ENCODE measurements at places on chromosomes 5 and 9.

- DNase-seq = no peak
These were observed 195.0 kb downstream of the IRX2 start for GRCh38 chr5:2556375-2556966.

DNA sequence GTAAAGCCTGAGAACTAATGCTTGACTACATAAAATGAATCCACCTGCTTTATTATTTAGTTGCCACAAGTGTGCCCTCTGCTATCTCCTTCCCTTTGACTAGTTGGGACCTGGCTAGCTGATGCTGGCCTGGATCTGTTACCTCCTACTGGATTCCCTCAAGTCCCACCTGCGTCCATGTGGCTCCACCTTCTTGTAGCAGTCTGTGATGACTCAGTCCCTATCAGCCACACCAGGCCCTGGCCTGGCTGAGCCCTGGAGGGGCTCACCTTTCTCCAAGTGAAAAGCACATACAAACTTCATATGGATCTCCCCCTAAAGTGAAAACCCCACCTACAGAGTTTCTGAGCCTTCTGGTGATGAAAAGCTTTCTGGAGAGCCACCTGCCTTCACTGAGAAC lies 611.4 kb downstream of the SEMA5A start:
- no peak for DNase-seq

DNA sequence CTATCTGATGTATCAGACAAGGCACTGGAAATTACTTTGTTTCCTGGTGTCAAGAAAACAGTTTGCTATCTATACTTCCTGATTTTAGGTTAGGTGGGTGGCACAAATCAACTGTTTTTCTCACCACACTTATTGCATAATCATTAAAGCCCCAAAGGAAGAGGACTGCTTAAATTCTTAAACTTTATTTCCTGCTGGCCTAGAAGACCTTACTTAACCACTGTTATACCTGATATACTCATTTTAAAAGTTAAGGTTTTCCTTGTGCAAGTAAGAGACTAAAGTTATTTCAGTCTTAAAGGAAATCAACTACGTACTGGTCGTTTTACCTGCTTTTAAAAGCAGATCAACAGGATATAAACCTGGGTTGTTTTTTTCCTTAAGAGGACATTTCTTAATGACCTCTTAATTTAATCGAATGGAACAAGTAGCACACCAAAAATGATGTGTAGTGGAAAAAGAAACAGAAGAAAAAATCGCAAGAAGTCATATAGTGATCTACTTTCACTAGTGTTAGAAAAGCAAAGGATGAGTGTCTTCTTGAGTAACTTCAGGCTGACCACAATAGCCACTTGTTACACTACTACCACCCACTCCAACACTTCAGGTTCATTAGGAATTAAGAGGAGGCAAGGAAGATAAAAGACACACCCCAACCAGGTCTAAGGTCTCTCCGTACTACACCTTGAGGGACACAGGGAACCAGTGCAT lies 974 bp downstream of the CLINT1 start:
- no peak for DNase-seq

DNA sequence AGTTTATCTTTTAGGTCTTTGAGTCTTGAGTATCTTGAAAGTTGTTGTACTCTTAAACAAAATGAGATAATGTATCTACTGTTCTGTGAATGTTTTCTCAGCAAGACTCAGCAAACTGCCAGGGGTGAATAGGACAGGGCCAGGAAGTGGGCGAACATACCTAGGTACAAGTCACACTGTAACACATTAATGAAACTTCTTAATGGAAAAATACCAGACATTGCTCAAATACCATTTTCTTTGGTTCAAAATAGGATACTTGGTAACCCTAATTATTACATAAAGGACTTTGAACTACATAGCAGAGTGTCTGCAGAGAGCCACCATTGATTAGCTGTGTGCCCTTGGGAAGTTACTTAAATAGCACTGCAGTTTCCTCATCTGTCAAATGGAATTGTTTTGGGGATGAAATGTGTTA lies 197.5 kb downstream of the ARHGEF28 start:
- no peak for DNase-seq

DNA sequence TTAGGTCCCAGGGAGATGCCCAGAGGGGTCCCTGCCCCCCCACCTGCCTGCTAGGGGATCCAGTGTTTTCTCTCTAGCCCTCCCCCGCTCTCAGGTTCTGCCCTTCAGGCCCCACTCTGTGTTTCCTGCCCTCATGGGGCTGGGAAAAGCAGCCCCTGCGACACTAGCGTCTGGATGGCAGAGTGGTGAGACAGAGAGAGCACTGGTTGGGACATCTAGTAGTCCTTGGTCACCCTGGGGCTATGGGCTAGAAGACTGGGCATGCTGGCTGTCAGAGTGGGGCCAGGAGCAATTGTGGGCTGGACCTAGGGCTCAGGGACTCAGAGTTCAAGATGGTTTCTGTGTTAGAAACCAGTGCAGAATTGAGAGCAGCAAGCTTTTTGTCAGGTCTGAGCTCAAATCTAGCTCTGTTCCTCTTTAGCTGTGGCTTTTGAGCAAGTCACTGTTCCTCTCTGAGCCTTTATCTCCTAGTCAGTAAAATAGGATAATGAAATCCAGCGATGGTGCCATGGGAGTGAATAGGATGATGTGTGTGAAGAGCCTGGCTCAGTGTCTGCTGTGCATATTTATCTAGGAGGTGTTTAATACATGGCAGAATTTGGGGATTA lies 39.0 kb downstream of the RGS3 start:
- DNase-seq = no peak

Data from glutamatergic neuron (in vitro differentiated cells).